Right ventricle myocardium superior (tissue), 1 donor: ENCODE measurements at places on chromosomes 3 and 15.

DNA sequence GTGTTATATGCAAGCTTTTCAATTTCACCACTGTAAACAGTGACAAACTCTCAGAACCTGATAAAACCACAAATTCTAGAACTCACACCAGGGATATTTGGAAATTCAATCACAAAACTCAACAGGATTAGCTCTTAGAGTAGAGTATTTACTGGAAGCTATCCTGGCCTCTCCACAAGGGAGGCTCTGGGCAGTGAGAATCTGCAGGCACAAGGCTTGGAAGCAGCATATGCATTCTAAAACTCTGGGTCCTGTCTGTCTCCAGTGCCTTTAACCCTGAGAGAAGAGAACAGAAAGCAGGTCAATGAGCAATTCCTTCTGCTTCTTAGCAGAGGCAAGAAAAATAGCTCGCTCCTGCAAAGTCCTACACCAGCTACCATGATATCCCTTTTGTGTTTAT, 23.4 kb downstream of the PLSCR4 start:
- DNase-seq = peak; percentile 35

DNA sequence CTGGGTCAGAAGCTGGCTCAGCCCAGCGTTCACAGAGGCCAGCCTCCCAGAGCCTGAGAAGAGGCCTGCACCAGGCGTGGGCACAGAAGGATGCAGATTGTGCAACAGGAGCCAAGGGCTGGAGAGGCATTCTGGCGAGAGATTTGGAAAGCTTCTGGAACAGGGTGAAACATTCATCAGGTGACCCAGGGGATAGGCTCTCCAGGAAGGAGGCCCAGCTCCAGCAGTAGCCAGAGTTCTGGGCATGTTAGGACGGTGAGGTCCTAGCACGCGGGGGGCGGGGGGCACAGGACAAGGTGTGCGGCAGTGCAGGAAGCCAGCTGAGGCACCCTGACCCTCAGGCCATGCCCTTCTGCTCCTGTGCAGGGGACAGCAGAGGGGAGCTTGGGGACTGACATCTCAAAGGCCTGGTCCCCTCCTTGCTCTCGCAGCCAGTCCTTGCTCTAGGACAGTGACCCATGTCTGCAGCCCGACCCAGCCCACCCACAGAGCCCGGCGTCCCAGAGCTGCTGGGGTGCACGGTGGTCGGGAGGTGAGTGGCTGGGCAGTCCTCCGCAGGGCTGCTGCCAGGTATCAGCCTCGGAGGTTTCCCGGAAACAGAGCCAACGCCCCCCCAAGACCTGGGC, 111.7 kb upstream of the KLF13 start:
- peak; percentile 70 for DNase-seq

DNA sequence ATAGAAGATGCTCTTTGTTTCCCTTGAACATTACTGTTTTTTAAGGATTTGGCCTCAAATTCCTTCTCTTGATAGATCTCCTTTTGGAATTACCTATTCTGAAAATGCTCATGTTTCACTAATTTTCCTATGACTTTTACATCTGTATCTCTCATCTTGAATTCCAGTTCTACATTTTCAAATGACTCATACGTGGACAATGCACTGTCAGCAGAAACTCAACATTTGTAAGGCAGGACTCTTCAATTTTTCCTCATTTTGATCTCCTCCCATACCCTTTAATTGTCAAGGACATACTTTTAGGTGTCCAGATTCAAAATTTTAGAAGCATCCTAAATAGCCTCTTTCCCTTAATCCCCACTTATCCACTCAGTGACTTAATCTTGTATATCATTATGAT, 341.0 kb upstream of the RASGRP1 start:
- no peak for DNase-seq

GRCh38 chr15:59317211-59317610, 55.5 kb downstream of the MYO1E start:
- DNase-seq = no peak

DNA sequence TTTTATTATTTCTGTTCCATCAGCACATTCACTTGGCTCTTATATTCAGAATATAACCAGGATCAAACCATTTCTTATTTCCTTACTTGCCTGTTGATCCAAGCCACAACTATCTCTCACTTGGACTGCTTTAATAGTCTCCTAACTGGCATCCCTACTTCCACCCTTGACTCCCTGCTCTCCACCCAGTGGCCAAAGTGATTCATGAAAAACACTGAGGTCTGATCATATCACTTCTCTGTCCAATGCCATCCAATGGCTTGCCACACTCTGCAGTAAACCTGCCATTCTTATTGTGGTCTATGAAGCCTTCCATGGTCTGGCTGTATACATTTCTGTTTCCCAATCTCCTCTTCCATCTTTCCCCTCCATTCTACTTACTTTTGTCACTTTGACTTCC, 576.1 kb downstream of the PDCD6IP start:
- DNase-seq = no peak

DNA sequence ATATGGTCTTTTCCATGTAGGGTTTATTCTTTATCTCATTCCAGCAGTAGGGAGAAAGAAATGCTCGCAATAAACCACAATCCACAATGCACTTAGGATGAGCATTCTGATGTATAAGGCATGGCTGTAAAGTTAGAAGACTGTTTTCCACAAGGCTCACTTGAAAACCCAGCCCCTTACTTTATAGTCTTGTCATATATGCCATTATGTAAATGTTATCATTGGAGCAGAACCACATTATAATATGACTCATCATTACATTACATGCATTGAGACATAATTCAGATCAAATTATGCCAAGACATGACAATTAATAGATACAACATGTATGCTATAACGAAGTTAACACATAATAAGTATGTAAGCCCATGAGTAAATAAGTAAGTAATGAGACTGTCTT, 348.1 kb downstream of the LSAMP start:
- DNase-seq = no peak

GRCh38 chr3:85495602-85496001, 536.8 kb downstream of the CADM2 start:
- DNase-seq = no peak

- DNase-seq = no peak
Observed at GRCh38 chr3:72475258-72476138, 372.7 kb downstream of the SHQ1 start.

DNA sequence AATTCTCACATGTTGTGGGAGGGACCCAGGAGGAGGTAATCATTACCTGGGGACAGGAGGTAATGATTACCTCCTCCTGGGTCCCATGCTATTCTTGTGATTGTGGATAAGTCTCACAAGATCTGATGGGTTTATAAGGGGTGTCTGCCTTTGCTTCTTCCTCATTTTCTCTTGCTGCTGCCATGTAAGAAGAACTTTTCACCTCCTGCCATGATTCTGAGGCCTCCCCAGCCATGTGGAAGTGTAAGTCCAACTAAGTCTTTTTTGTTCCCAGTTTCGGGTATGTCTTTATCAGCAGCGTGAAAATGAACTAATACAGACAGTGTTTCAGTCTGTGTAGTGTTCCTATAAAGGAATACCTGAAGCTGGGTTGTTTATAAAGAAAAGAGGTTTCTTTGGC, 13.1 kb upstream of the KCTD6 start:
- no peak for DNase-seq

GRCh38 chr3:49333916-49334633, 5.8 kb downstream of the USP4 start:
- DNase-seq = no peak

DNA sequence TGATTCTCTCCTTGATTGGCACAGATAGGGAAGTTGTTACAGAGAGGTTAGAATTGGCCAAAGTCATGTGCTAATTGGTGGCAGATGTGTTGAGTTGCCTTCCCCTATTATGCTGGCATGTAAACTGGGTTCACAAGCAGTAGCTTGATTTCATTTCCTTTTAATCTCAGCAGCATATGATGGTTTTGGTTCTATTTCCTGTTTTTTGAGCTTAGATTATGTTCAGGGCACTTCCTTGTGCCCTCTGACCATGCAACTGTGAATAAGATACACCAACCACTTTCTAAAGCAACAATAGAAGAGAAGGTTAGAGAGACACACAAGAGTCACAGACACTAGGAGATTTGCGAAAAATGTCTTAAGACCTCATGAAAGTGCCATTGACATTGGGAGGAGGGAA, 16.5 kb downstream of the HPS3 start:
- DNase-seq = no peak

GRCh38 chr3:30358871-30359270, 247.5 kb upstream of the TGFBR2 start:
- no peak for DNase-seq

DNA sequence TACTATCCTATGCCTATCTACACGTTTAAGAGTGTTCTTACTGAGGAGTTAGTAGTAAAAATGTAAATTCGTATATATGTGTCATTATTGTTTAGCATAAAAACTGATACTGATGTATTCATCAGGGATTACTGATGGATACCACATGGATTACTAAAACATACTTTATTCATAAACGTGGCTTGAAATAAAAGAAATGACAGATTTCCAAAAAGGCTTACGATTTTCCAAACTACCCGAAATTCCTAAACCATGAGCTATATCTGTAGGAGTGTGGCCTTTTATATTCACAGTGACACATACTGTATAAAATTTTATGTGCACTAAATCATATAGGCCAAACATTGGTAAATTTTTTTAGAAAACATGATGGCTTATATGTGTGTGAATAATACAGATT, 6.9 kb downstream of the TSC22D2 start:
- no peak for DNase-seq

GRCh38 chr3:66153481-66154443, 67.0 kb upstream of the SLC25A26 start:
- no peak for DNase-seq

- DNase-seq = no peak
Observed at GRCh38 chr15:94234300-94234699, 2.9 kb downstream of the MCTP2 start.

DNA sequence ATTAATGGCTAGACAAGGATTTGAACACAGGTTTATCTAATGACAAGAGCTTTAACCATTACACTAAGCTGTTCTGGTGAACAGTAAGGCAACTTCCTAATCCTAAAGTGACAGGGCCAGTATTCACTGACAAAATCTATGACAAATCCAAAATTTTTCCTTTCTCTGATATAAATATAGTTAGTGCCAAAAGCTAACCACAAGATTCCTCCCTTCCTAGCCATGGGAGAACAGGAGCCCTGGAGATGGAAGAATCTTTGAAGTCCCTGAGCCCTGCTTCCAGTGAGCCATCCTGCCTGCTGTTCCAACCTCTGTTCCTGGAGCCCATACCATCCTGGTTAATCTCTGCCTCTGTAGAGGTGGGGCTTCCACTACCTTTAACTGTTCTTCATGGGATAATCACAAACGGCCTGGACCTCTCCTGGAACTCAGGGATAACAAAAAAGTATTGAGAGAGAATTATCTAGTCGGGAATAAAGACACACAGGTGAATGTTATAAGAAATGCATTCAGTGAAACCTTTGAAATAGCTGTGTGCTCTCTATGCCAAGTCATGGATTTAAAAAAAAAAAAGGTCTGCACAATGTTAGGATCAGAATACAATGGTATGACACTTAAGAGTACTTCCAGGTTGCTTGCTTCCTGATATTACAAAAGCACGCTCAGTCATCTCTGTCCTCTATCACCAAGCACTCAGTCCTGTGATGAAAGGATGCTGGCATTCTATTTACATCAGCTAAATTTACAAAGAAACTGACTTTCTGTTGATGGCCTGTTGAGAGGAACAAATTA, 235.8 kb downstream of the SUCLG2 start:
- DNase-seq = no peak

DNA sequence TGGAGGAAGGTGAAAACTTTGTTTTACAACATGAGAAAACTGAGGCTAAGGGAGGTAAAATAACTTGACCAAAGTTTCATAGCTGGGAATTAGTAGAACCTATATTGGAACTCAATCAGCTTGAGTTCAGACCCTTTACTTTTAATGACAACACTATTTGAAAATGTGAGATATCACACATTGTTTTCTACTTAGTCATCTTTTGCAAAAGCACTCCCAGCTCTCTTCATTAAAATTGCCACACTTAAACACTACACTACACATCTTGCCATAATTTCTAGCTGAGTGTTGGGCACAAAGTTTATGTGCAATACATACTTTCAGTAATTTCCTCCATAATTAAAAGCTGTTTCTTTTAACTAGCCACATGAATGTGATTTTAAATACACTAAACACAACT, 230.4 kb upstream of the DCBLD2 start:
- DNase-seq = no peak

DNA sequence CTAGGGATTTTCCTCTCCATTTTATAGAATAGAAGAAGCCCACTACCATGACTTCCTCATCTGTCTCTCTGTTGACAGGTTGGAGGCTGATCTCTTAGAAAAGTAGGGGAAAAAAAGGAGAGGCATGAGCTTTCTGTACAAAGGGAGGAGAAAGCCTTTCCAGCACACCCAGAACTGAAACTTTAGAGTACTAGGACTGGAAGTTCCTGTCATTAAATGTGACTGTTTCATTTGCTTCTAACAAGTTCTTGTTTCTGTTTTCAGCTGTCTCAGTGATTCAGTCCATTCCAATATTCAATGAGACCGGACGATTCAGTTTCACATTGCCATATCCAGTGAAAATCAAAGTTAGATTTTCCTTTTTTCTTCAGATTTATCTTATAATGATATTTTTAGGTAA, 39.0 kb downstream of the INTS14 start:
- no peak for DNase-seq

GRCh38 chr3:13281507-13282357, 138.4 kb downstream of the NUP210 start:
- DNase-seq = peak; percentile 74

GRCh38 chr15:45884755-45885445, 250.1 kb downstream of the SQOR start:
- no peak for DNase-seq

DNA sequence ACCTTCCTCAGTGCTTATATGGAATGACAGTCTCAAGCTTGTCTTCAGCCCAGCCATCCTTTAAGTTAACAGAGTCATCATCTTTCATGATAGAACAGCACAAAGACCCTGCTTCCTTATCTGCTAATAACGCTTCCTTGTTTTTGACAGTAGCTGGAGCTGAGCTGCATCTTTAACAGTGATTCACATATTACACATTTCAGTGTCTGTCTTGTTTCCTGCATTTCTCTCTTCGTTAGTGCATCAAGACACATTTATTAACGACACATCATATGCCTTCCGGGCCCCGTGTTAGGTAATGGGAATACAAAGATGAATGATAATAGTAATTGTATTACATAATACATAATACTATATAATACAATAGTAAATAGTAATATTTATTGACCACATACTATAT, 30.2 kb upstream of the GREM1 start:
- DNase-seq = no peak
